ENCODE measurements at places on chromosomes 1 and 21.

GRCh38 chr1:226974544-226975258 is 34.6 kb downstream of the COQ8A start:
- DNase-seq, result peak; percentile 19

GRCh38 chr1:40634901-40635655 is 30.4 kb downstream of the RIMS3 start:
- DNase-seq, result no peak

GRCh38 chr1:48789903-48790302 is 13.2 kb upstream of the BEND5 start:
- no peak for DNase-seq

DNA sequence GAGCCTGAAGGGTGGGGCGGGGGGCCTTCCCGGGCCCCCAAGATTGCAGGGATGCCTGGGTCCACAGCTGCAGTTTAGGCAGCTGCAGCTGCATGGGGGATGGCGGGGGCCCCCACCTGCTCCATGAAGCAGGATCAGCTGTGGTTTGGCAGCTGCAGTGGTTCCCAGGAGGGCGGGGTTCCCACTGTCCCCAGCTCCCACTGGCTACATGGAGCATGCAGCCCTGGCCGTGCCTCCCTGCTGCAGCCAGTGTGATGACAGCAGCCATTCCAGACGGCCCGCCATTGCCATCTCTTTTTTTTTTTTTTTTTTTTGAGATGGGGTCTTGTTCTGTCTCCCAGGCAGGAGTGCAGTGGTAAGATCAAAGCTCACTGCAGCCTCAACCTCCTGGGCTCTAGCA is 992 bp upstream of the C1QA start:
- no peak for DNase-seq

DNA sequence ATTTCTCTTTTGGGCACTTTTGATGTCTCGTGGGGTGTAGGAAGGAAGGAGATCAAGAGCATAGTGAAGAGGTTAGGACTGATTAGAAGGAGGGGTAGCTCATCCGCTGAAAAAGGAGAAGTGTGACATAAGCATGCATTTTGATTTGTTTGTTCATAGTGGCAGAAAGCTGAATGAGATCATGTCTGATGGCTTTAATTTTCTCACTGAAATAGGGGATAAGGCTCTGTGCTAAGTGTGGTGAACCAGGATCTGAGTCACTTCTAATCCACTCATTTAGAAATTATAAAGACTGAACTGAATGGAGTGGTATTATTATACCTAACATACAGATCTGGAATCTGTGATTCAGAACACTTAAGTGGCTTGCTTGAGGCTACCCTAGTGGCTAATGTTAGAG is 344.5 kb downstream of the PDE4B start:
- no peak for DNase-seq

- DNase-seq, result no peak
Measured at GRCh38 chr1:228474507-228474906, 12.7 kb upstream of the RNF187 start.

- DNase-seq, result no peak
Measured at GRCh38 chr1:20931930-20932436, 144.9 kb upstream of the HP1BP3 start.

- no peak for DNase-seq
Measured at GRCh38 chr1:89807983-89808382, 12.8 kb upstream of the LRRC8D start.

- DNase-seq, result no peak
Measured at GRCh38 chr1:193042766-193043691, 16.1 kb downstream of the UCHL5 start.

DNA sequence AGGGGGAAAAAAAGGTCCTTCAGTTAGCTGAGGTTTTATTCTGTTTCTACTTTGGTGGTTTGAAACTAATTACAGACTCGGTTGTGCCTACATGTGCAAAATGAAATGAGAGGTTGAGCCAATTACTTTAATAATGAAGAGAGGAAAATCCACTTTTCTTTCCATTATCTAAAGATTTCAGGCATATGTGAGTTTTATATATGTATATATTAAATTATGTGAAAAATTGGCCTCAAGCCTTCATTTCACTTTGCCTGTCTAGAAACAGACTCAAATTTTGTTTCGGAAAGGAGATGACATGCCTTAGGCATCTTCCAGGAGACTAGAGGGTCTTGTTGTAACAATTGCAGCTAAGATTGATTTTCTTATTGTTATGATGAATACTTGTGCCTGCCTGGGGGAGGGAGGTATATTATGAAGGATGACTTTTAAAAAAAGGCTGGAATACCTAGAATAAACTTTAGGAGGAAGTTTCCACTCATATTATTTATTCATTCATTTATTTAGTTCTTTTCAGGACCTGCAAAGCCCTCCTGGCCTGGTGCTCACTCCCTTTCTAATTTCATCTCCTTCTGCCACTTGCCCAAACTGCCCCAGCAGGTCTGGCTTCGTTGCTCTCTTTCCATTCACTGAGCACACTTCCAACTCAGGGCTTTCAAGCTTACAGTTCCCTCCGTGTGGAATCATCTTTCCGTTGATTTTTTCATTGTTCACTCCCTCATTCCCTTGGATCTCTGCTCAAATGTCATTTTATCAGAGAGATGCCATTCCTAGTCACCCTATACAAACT is 94.2 kb upstream of the HOOK1 start:
- DNase-seq, result no peak

DNA sequence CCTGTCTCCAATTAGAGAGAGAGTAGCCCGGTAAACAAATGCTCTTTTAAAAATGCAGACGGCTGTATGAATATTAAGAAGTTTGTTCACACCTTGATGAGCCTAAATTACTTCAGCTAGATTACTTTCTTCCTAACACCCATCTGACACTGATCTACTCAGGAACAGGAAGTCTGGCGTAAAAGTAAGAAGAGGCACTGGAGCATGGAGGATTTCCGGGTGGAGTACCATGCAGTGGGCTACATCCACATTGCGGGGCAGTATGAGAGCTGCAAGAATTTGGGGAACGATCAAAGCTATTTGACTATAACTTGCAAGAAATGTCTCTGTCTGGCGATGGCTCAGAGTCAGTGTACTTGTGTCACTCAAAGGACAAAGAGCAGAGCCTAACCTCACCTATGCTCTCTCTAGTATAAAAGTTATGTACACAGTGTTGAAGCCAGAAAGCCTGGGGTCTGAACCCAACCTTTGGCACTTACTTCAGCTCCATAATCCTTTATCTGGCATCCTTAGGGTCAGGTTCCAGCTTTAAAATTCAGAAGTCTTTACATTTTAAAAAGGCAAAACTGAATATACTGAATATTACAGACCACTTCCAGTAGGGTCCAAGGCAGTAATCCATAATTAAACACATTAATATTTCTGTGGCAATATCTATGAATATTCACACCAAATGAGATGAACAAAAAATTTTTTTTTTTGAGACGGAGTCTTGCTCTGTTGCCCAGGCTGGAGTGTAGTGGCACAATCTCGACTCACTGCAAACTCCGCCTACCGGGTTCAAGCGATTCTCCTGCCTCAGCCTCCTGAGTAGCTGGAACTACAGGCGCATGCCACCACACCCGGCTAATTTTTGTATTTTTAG is 7.9 kb upstream of the GNPAT start:
- DNase-seq, result peak; percentile 51

- no peak for DNase-seq
Measured at GRCh38 chr1:151585622-151586021, 26.2 kb upstream of the SNX27 start.

GRCh38 chr1:168980180-168980579 is 126.3 kb upstream of the ATP1B1 start:
- no peak for DNase-seq

GRCh38 chr1:193767886-193768285 is 581.5 kb upstream of the B3GALT2 start:
- no peak for DNase-seq
